ENCODE measurements at places on chromosomes 11 and 22. TPM values are rescaled to one million over a fixed set of nuclear protein-coding genes. Genes with fewer than 3 reads are reported as not detected.

GRCh38 chr22:31039393-31039792, 41.7 kb upstream of the SMTN start:
- no peak for DNase-seq

Gene SCUBE1
- 0.10 TPM for total RNA-seq

DNA sequence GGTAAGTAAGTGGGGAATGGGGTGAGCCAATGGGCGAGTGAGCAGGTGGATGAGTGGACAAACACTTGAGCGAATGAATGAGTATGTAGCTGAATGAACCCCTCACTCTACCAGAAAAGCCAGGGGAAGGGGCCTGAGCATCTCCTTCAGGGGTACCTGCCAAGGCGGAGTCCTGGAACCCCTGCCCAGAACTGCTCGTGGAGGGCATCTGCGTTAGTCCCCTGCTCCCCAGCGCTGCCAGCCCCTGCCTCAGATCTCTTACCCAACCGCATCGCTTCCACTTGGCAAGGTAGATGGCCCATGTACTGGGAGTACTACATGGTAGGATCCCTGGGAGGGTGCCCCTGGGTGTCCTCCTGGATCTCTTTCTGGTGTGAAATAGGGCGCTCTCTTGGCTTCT, 7.4 kb upstream of the ANO1 start:
- DNase-seq, result no peak

DNA sequence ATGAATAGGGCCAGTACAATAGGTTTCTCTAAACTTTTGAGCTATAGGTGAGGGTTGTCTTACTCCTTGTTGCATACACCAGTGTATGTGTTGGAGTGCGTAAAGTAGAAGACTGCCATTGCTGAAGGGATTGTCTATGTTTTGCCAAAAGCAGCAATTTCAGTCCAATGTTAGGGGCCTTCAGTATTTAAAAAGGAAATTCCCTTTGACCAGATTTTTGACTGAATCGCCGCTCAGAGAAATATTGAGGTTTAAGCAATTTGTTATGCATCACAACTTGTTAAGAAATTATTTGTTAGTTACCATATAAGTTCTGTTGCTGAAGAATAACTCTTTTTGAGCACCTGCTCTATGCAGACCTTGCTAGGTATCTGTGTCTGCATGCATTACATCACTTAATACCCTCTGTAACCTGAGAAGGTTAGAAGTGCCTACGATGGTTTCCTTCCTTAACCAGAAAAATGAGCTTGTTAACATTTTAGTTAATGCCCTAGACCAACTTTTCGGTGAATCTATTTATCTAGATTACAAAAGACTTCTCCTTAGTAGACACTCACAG, 33.9 kb downstream of the MMP20 start:
- DNase-seq, result no peak

Gene MUC5AC
- total RNA-seq, result not detected

- peak; percentile 55 for DNase-seq
Observed at GRCh38 chr11:10743354-10744000, 7.6 kb upstream of the CTR9 start.

- no peak for DNase-seq
Observed at GRCh38 chr11:112004389-112004788, 20.8 kb upstream of the DLAT start.

GRCh38 chr11:69472541-69473275, 8.8 kb upstream of the LINC01488 start:
- DNase-seq, result peak; percentile 23

DNA sequence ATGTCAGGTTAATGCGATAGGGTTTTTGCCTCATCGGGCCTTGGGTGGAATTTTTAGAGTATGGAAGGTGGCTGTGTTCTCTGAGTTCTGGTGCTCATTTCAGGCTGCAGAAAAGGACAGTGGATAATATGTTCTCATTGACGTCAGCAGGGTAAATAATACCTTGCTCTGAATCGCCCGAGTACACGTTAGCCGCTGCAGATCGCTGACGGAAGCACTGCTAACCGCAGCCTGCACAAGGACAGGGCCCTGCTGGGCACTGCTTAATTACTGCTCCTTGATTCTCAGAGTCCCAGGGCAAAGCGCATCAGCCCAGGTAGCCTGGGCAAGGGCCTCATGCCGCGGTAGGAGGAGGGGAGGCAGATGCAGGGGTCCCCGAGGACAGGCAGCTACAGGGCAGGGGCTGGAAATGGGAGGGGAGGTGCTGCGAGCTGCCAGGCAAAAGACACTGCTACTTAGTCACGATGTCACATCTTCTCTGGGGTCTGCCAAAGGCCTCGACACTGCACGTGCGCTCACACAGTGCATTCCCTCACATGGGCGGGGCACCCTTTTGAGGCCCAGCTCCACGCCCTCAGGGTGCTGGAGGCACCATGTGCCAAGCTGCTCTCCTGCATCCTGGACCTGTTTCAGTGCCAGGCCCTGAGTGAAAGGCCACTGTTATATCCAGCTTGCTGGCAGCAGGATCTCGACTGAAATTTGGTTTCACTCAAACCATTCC, 35.2 kb downstream of the PPP2R1B start:
- peak; percentile 74 for DNase-seq

DNA sequence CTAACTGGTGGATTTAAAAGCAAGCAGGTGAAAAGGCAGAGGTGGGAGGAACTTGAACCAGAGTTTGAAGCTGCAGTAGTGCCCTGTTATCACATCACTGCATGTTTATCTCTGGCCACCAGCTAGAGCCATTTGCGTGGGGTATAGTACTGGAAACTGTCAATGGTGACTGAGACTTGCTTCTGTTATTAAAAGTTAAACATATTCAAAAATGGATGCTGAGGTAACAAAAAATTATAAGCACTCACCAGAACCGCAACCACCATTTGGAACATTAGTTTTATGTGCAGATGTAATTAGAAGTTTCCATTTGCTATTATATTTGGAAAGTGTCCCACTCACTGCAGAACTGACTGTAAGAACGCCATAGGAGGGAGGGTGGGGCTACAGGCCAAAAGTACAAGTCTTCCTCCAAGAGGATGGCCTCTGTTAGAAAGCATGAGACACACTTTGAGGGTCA, 1.2 kb upstream of the CD59 start:
- DNase-seq, result no peak

DNA sequence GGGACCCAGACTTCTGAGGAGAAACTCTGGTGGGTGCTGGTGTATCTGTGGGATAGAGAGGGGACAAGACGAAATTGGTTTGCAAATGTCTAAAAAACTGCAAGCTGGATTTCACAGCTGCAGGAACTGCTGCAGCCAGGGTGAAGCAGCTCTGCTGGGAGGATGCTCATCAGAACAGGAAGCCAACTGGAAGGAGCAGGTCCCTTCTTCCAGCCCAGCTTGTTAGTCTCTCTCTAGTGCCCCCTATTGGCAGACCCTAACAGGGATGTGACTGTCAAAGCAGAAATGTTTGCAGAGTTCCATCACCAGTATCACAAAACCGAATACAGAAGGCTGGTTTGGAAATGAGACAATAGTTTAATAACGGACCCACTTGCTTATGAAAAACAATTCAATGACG, 74.8 kb upstream of the SLC22A12 start:
- DNase-seq, result no peak

DNA sequence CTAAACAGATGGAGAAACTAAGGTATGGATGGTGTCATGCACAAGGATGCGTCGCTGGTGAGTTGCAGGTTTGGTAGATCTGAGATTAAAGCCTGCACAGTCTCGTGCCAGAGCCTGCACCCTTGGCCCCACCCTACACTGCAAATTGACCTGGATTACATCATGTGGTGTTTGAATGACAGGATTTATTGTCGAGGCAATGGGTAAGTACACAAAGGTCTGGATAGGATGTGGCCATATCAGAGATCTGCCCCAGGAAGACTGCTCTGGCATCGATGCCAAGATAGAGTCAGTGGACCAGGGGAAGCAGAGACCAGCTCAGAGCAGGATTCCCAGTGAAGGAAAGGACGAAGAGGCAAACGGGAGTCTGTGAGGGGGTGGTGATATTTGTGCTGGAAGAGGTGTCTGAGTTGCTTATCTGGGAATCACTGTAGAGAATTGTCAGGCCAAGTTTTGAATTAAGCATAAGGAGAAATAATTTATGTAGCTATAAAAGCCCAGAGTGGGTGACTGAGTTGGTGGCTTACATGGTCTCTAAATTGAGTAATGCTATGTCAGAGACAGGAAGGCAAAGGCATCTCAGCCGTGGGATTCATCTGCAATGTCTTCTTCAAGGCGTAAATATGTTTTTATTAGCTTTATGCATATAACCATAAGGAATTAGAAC, 499.6 kb upstream of the B3GAT1 start:
- DNase-seq, result no peak

Gene DEFB131B
- not detected for total RNA-seq

- DNase-seq, result no peak
Observed at GRCh38 chr22:20187777-20188566, 37.1 kb upstream of the CCDC188 start.

GRCh38 chr22:28983788-28984441, 77.7 kb downstream of the C22orf31 start:
- DNase-seq, result no peak

DNA sequence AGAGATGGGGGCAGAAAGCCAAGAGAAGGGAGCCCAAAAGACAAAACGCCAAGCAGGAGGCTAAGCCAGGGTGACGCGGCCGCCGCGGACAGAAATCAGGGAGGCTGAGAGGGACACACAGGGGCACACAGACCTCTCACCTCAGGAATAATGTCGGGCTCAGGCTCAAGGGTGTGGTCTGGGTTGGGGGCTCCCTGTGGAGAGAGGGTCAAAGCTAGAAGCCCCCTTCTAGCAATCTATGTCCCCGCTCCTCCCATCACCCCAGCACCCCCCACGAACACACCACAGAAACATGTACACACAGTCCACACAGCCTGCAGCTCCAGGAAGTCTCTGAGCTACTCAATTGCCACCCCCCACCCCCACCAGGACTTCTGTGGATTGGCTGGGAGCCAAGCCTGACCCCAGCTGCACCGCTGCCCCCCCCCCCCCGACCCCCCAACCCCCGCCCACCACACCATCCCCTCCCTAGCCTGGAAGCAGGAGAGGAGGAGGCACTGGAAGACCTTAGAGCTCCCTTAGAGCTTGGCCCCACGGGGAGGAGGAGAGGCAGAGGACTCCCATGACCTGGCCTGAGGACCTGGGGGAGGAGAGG, 6.9 kb downstream of the BCL9L start:
- DNase-seq, result no peak

- DNase-seq, result no peak
Observed at GRCh38 chr11:108914981-108915380, 250.1 kb downstream of the DDX10 start.
